ENCODE measurements at places on chromosomes 13 and 19. TPM values are rescaled to one million over a fixed set of nuclear protein-coding genes. Genes with fewer than 3 reads are reported as not detected.

Gene RINL
- total RNA-seq: 5.0 TPM

Gene OR10H1
- total RNA-seq: not detected

Gene LRRC8E
- total RNA-seq: 8.1 TPM

Gene RAVER1
- 16.0 TPM for total RNA-seq

All from esophagus squamous epithelium (tissue), 5 donors.